ENCODE measurements at places on chromosomes 2 and 18. TPM values are rescaled to one million over a fixed set of nuclear protein-coding genes. Genes with fewer than 3 reads are reported as not detected.

DNA sequence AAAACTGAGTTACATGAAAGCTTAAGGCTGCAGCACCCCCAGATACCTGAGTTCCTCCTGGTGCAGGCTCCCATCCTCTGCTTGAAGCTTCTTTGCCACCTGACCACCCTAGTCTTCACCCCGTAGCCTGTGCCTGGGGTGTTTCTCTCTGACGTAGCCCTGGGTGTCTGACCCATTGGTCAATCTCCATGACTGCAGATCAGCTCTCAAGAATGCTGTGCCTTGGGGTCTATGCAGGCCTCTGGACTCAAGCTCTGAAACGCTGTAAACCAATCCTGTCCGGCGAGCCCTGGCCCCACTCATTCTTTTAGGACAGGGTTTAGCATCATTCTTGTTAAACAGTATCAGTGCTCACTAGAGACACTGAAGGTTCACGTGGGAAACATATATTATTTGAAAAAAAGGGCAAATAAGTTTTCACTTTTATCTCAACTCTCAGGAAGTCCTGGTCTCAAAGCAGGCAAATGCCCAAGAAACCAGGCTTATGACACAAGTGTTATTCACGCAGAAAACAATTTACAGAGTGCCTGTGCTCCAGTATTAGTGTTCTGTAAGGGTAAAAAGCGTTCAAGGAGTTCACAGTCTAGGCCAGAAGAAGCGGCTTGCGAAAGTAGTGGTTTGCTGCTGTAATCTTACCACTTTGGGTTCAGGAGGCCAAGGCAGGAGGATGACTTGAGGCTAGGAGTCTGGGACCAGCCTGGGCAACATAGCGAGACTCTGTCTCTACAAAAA lies 22.8 kb upstream of the PPP4R1 start:
- DNase-seq = no peak

- no peak for DNase-seq
These were observed 20.2 kb downstream of the CHST9 start for GRCh38 chr18:27164905-27165304.

- DNase-seq = no peak
These were observed 15.3 kb downstream of the CELF4 start for GRCh38 chr18:37550118-37550875.

GRCh38 chr18:25125680-25126079 lies 226.3 kb downstream of the ZNF521 start:
- DNase-seq = no peak

DNA sequence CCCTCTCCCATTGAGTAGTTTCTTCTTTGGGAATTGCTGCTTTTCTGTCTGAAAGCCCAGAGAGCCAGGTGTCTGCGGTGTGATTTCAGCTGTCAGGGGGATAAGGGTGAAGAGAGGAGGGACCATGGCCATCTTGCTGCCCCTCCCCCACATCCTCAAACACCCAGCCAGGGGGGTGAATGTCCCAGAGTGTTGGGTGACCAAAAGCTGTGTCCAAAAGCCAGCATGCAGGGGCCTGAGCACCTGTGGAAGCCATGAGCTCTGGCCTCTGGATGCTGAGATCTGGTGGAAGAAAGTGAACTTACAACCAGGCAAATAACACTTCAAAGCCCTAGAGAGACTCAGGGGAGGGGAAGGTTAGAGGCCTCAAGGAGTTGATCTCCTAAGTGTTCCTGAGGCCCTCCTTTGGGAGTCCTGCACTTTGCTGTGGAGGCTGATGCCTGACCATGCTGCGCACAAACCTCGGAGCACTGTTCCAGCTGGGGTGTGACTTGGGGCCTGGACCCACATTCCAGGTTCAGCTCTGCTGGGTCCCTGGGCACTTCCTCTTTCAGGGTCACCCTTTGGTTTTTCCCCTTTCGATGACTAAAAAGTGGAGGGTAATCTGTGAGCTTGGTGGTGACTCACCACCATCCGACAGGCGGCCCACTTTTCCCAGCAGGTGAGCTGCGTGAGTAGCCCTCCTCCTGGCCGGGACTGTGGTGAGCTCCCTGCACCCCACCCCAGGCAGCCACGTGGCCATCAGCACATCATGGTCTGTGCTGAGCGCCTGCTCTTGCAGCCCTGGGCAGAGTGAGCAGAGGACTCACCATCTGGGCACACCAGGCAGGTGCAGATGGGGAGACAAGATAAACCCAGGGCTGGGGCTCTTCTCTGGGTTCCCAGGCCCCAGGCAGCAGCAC lies 66.8 kb upstream of the FOSL2 start:
- no peak for DNase-seq

- no peak for DNase-seq
These were observed 11.8 kb upstream of the HAT1 start for GRCh38 chr2:171910494-171910893.

- peak; percentile 43 for DNase-seq
These were observed 119.0 kb downstream of the TRIB2 start for GRCh38 chr2:12835733-12836132.

- DNase-seq = peak; percentile 64
These were observed 26.9 kb upstream of the KCTD1 start for GRCh38 chr18:26574958-26575864.

DNA sequence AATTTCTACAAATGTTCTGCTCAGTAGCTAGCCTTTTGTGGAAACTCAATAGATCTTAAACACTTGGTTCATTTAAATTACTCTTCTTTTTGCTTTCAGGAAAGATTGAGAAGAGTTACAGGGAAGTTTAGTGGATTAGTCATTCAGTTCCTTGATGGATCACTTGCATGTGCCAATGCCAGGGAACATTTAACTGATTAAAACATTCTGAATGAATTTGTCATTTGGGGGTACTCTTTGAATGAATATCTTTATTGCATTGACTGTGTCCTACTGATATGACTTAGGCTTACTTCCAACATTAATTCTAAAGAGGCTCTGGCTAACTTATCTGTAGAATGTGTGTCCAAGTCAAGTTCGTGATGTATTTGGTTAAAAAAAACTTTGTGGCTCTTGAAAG lies 199.8 kb downstream of the PLCL1 start:
- no peak for DNase-seq

GRCh38 chr2:234635284-234635683 lies 138.4 kb upstream of the ARL4C start:
- DNase-seq = no peak

DNA sequence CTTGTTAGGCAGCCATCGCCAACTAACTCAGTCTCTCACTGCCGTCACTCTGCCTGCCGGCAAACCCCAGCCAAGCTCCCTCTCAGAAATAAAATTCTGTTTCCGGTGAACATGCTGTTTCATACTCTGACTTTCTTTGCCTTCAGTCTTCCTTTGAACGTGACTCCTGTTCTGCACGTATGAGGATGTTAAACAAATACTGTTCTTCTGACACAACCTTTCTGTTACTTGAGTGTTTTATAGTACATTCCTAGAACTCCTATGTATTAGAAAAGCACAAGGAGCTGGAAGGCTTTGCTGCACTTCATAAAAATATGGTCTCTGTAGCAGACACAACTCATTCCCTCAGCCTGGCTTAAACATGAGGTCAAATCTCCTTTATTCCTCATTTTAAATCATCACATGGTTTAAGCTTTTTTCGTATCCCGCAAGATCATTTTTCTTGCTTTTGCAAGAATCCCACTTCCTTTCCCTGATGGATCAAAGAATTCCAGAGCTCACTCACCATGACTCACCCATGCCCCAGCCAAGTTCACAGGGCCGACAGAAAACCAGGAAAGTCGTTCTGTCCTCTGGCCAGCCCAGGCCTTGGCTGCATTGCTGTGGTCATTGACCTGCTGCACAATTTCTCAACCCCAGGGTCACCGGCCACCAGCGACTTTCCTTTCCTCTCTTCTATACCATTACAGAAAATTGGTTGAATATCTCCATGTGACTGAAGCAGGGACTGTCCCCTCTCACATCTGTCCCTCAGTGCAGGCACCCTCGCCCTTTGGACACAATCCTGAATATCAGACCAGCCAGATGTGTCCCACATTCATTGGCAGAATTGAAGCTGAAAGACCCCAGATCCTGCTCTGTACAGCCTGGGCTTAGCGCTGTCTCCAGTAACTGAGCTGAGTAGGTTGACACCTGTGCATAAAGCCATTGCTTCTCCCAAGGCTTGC lies 183.1 kb upstream of the ARL4C start:
- peak; percentile 69 for DNase-seq

- no peak for DNase-seq
These were observed 785.5 kb upstream of the RAB6C start for GRCh38 chr2:129193961-129194360.

GRCh38 chr18:825891-826585 lies 14.0 kb upstream of the YES1 start:
- no peak for DNase-seq

DNA sequence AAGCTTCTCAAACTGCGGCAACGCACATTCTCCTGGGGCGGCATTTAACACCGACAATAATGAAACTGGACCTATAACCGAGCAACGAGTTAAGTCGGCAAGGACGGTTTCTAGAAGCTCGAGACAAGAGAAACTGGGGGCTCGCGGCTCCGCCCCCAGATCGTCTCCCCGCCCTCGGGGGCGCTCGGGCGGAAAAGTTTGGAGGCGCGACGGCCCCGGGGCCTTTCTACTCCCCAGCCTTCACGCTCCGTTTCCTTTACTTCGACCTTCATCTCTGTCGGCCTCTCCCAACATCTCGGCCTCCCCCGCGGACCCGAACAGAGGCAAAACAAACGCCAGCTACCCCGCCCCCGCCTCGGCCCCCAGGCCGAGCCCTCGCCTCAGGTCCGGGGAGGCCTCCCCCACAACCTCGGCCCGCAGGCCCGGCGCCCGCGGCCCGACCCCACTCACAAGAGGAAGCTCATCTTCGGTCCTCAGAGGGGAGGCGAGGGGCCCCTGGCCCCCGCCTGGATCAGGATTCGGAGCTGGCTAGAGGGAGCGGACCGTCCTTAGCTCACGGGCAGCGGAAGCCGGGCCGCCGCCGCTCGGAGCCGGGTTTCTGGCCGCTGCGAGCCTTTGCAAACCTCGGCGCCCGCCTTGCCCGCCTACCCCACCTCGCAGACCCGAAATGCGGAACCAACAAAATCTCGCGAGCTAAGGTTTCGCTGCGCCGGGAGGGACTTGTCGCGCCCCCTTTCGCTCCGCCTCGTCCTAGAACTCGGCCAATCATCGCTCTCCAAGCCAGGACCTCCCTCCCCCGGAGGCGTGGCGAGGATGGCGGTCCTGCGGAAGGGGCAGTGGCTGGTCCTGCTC lies at the start of gene MOB1A:
MOB1A (minus strand) TSS at position 669 of the 852 bp plus-strand sequence; CDS start at position 464, 205 bp downstream.
- DNase-seq = peak; percentile 97

DNA sequence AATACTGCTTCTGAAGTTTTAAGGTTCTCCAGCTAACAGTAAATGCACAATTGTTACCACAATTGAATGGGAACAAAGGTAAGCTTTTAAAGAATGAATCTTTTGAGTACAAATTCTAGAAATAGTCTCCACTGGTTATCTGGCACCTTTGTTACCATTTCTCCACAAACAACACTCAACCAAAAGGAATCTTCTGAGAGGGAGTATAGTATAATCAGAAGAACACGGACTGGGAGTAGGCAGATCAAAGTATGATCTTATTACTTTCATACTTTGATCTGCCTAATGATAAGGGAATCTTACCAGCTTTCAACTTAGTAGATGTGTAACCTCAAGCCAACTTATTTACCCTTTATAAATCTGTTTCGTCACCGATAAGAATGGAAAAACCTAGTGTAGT lies 1.4 kb downstream of the CEP76 start:
- no peak for DNase-seq

DNA sequence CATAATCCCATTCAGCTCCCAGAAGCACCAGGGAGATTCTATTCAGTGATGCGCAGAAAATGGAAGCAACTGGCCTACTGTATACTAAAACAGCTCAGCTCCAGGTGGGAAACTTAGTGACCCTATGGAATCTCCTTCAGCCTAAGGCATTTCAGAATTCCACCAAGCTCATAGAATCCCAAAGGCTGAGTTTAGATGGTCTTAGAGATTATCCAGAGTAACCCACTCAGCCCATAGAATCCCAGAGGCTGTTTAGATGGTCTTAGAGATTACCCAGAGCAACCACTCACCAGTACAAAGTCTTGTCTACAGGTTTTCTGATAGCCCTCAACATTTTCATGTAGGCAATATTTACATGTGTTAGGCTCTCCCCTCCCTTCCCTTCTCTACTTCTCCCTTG lies 232.0 kb upstream of the SLC14A2 start:
- DNase-seq = no peak

DNA sequence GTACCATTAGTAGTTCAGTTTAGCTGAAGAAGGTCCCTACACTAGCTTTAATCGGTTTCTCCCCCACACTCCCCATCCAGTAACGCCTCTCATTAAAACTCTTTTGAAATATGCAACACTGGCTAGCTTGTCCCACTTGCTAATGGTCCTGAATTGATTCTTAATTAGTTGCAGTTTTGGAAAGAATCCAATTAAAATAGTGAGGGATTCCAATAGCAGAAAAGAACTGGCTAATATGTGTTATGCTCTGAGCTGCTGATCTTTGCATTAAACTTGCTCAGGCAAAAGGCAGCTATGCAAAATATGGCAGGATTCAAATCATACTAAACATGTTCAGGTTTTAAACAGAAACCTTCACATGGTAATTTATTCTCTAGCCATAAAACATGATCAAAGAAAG lies 252.5 kb upstream of the HNRNPA3 start:
- DNase-seq = no peak

- DNase-seq = no peak
These were observed 83.9 kb downstream of the AAK1 start for GRCh38 chr2:69559442-69560146.

- DNase-seq = no peak
These were observed 1.2 kb downstream of the MYL12A start for GRCh38 chr18:3248658-3249359.

DNA sequence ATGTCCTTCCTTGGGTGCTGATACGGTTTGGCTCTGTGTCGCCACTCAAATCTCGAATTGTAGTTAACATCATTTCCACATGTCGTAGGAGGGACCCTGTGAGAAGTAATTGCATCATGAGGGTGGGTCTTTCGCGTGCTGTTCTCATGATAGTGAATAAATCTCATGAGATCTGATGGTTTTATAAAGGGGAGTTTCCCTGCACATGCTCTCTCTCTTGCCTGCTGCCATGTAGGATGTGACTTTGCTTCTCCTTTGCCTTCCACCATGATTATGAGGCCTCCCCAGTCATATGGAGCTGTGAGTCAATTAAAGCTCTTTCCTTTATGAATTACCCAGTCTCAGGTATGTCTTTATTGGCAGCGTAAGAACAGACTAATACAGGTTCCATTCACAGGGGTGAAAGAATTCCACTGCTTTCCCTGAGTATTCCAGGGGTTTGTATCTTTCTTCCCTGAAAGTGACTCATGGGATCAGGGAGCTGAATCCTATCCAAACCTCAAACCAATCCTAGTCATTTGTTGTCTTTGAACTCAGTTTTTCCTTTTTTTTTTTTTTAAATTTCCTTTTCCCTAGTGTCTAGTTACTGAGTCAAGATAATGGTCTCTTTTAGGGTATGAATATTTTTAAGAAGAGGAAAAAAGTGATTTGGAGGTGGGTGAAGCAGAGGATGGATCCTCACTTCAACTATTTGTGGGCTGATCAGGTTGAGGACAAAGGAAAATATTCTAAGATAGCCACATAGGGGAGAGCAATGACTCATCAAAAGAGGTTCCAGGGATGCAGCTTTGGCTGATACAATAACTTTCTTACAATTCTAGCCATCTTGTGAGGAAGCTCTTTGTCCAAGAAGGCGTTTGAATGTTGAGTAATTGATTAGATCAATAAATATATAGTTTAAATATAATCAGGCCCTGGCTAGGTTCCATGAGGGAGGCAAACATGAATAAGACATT lies 19.5 kb upstream of the KCNE4 start:
- no peak for DNase-seq

CBLN2 gene
- not detected for total RNA-seq

TMEM198 gene
- total RNA-seq = 1.7 TPM

TMEM131 gene
- 29.0 TPM for total RNA-seq

MYL1 gene
- not detected for total RNA-seq

RAD51AP2 gene
- 0.10 TPM for total RNA-seq

NCK2 gene
- total RNA-seq = 39.9 TPM

MALL gene
- total RNA-seq = 12.0 TPM

HRH4 gene
- 0.17 TPM for total RNA-seq

POTEJ gene
- not detected for total RNA-seq

PRSS56 gene
- 0.15 TPM for total RNA-seq

Measured in left ventricle myocardium superior (tissue), 1 donor.